Kidney (tissue), 22 donors: ENCODE measurements at places on chromosomes 16 and 17. TPM values are rescaled to one million over a fixed set of nuclear protein-coding genes. Genes with fewer than 3 reads are reported as not detected.

The DERL2 gene
- total RNA-seq = 71.5 TPM

The GRAP gene
- 8.4 TPM for total RNA-seq

The KRTAP4-9 gene
- total RNA-seq = not detected

The UTS2R gene
- not detected for total RNA-seq

The MT1G gene
- 33.6 TPM for total RNA-seq

The CTF1 gene
- total RNA-seq = 7.3 TPM

The CA5A gene
- not detected for total RNA-seq

The MRPS23 gene
- 40.2 TPM for total RNA-seq

The KRT27 gene
- not detected for total RNA-seq

The PRSS27 gene
- total RNA-seq = 2.1 TPM

The TTYH2 gene
- total RNA-seq = 7.1 TPM

The AURKB gene
- total RNA-seq = 2.8 TPM

The KRT10 gene
- 47.9 TPM for total RNA-seq

The SLC13A2 gene
- total RNA-seq = 1.1 TPM

The TBC1D3 gene
- not detected for total RNA-seq

The PRR35 gene
- 1.8 TPM for total RNA-seq

The CCL11 gene
- total RNA-seq = not detected

The CARHSP1 gene
- total RNA-seq = 134 TPM

The TBC1D3H gene
- total RNA-seq = not detected

The KCNJ18 gene
- not detected for total RNA-seq

The KRT39 gene
- not detected for total RNA-seq

The KRTAP9-4 gene
- not detected for total RNA-seq

The QRICH2 gene
- 2.0 TPM for total RNA-seq

The ANKRD13B gene
- total RNA-seq = 3.3 TPM

The AATK gene
- 4.2 TPM for total RNA-seq

The RAB11FIP4 gene
- 32.5 TPM for total RNA-seq

The PYY gene
- total RNA-seq = not detected
